ENCODE measurements at places on chromosomes 12 and 14. TPM values are rescaled to one million over a fixed set of nuclear protein-coding genes. Genes with fewer than 3 reads are reported as not detected.

TMTC1 gene
- total RNA-seq: 0.04 TPM

GRCh38 chr12:89250213-89250612 is 102.1 kb downstream of the DUSP6 start:
- no peak for DNase-seq

SYNDIG1L gene
- not detected for total RNA-seq

GRCh38 chr12:98416845-98417244 is 98.5 kb upstream of the TMPO start:
- DNase-seq: no peak

MAP1LC3B2 gene
- not detected for total RNA-seq

BDKRB1 gene
- not detected for total RNA-seq

LHX5 gene
- total RNA-seq: not detected

DNA sequence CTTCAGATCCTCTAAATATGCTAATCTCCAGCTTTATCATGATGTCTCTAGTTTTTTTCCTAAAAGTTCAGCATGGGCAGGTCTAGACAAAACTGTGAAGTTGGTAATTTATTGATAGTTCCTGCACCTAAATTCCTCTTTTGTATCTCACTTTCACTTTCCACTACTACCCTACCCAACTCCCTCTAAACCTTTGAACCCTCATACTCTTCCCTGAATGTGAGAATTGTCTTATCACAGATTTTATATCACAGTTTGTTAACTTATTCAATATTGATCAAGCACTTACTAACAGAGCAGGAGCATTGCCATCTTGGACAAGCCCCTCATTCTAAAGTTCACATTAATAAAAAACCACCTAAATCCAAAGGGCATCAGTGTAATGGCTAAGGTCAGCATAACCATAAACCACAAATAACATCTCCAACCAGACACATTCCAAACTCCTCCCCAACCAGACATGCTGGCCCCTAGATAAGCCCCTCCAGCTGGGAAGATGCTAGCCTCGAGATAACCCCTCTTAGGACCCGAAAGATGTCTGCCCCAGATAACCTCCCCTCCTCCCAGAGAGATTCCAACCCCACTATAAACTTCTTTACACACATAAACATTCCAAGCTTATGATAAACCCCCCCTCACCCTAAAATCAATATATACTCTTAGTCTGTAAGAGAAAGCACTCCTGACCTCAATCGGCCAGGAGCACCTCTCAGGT is 78.7 kb downstream of the FSCB start:
- DNase-seq: no peak

DNA sequence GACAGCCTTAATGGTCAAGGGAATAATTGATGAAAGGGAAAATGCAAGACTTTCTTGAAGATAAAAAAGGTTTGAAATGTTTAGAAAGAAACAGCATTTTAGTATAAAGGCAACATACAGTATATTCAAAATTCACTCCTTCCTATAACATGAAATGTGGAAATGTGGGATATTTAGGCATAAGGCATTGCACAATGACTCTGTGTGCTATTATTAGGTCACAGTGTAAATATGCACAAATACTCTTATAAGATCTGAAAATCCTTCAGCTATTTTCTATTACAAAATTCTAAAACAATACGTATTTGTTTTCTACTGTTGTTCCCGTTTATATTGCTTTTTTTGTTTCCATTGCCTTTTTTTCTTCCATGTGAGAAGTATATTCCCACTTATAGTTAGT is 127.7 kb downstream of the SLC16A7 start:
- no peak for DNase-seq

Measured in activated CD4-positive, alpha-beta T cell treated with anti-CD3 and anti-CD28 coated beads for 36 hours (primary cell).